Muscle of leg (tissue), 16 donors: ENCODE measurements at places on chromosomes 16 and 17. TPM values are rescaled to one million over a fixed set of nuclear protein-coding genes. Genes with fewer than 3 reads are reported as not detected.

- peaks cover 30% of the 10 kb centered on the region for H3K4me1 ChIP-seq
- DNase-seq, result peak; percentile 82
- H3K36me3 ChIP-seq, result no peaks in the 10 kb centered on the region
- H3K4me3 ChIP-seq, result no peak overlapping the region
- no peaks in the 10 kb centered on the region for H3K27me3 ChIP-seq
- peak overlapping the region; percentile 10 for H3K27ac ChIP-seq
Observed at GRCh38 chr16:15509593-15510535, 75.5 kb downstream of the BMERB1 start.

Gene SOST
- not detected for polyA plus RNA-seq

Gene RTN4RL1
- polyA plus RNA-seq, result 1.7 TPM

Gene ESRP2
- polyA plus RNA-seq, result 2.8 TPM

DNA sequence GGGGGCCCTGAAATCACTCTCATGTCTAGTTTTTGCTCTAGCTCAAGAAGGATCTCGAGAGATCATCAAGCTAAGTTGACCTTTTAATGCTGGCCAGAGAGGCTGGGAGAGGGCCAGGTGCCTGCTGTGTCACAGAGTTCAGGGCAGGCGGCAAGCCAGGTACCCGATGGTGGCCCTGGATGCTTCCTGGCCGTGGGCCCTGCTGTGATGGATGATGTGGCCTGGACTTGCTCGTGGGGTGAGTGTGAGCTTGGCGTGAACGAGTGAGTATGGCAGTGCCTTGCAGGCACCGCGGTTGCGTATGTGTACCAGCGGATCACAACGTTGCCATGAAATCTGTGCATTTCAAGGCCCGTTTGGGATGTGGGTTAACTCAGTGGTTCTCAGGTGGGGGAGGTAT lies 7.4 kb downstream of the IRF8 start:
- peaks cover 46% of the 10 kb centered on the region for H3K27me3 ChIP-seq
- DNase-seq, result no peak
- no peak overlapping the region for H3K4me3 ChIP-seq
- no peak overlapping the region for H3K27ac ChIP-seq
- H3K4me1 ChIP-seq, result peaks cover 17% of the 10 kb centered on the region
- no peaks in the 10 kb centered on the region for H3K36me3 ChIP-seq

Gene ZPBP2
- not detected for polyA plus RNA-seq

DNA sequence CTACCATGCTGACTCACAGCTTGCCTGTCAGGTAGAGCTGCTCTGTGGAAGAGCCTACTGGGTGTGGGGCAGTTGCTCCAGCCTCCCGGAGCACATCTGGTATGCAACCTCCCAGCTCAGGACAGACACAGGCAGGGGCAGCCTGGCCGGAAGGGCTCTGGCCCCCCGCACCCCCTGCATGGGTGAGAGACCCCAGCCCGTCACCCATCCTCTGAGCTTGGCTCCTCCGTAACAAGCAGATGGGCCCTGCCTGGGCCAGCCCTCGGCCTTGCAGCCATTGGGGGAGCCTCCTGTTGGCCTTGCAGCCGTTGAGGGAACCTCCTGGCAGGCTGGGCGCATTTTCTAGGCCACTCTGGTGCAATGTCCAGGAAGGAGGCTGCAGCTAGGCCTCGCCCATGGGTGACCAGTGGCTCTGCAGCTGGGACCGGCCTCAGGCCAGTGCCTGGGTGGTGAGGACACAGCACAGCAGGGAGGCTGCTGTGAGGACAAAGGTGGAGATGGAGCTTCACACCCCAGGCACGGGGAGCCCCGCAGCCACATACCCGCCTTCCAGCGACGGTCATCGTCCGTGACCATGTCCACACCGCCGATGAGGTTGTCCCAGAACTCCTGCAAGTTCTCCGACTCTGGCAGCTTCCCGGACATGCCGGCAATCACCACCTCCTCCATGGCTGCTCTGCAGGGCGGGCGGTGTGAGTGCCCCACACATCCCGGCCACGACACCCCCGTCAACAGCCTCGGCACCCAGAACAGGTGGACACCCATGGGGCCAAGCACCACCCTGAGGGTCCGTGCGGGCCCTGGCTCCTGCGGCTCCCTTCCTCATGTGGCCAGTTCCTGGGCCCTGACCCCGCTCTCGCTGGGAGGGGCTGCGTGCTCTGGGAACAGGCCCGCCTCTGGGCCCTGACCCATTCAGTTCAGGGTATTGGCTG lies 2.0 kb downstream of the FASN start:
- peak overlapping the region; percentile 74 for H3K4me3 ChIP-seq
- no peak overlapping the region for H3K27ac ChIP-seq
- DNase-seq, result no peak
- peaks cover 23% of the 10 kb centered on the region for H3K4me1 ChIP-seq

Gene SOX15
- 2.6 TPM for polyA plus RNA-seq
